ENCODE measurements at places on chromosomes 7 and 10.

DNA sequence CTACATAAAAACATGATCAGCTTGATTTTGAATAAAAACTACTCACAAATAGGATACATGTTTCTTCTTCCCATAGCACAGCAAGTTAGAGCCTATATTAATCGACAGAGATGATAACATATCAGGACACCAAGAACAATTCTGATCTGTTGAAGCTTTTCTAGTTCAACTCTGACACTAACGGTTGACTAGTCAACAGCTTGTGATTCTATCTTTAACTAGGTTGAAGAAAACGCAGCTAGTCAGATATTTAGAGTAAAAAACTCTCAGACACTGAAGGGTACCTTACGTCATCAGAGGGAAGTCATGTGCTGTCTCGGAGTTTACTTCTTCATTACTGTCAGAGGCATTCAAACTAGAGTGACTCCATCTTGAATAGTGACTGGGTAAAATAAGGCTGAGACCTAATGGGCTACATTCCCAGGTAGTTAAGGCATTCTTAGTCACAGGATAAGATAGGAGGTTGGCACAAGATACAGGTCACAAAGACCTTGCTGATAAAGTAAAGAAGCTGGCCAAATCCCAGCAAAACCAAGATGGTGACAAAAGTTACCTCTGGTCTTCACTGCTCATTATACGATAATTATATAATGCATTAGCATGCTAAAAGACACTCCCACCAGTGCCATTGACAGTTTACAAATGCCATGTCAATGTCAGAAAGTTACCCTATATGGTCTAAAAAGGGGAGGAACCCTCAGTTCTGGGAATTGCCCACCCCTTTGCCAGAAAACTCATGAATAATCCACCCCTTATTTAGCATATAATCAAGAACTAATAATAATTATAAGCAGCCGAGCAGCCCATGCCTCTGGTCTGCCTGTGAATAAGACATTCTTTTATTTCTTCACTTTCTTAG, 21.3 kb downstream of the CCDC71L start:
- DNase-seq = no peak

- DNase-seq = no peak
These were observed 3.5 kb downstream of the DGKB start for GRCh38 chr7:14899030-14899429.

DNA sequence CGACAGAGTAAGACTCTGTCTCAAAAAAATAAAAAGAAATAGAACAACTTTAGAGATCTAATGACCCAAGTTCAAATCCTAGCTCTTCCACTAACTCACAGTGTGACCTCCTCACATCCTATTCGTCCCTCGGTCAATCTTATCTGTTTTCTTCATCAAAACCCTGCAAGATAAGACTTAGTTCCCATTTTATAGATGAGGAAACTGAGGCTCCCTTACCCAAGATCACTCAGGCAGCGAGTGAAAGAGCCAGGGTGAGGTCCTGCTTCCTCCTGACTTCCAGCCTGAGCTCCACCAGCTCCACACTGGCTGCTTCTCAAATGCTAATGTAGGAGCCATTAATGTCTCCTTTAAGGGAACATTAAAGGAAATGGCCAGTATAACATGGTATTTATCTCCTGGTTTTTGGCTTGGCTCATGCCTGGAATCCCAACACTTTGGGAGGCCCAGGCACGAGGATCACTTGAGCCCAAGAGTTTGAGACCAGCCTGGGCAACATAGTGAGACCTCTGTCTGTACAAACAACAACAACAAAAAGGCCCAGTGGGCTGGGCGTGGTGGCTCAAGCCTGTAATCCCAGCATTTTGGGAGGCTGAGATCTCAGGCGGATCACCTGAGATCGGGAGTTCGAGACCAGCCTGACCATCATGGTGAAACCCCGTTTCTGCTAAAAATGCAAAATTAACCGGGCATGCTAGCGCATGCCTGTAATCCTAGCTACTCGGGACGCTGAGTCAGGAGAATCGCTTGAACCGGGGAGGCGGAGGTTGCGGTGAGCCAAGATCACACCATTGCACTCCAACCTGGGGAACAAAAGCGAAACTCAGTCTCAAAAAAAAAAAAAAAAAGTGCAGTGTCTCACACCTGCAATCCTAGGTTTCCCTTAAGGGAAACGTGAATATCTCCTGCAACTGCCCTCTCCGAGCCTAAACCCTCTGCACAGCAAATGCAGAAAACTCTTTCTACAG, 3.4 kb upstream of the RHBDD2 start:
- DNase-seq = no peak

DNA sequence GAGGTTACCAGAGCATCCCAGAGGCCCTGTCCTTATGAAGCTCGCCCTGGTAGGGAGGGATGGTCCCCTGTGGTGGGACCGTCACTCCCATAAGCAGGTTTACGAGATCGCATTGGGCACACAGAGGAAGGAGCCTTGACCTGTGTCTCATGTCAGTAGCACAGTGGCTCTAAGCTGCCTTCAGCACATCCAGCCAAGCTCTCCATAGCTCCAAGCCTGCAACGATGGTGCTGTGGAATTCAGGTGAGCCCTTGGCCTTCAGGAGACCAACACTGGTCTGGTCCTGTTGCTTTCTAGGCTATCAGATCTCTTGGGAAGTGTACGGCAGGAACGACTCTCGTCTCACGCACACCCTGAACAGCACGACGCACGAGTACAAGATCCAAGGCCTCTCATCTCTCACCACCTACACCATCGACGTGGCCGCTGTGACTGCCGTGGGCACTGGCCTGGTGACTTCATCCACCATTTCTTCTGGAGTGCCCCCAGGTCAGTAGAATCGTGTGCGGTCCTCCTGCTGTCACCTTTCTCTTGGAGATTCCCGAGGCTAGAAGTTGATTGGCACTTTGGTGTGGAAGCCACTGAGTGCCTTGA, 605.3 kb upstream of the FOXK1 start:
- DNase-seq = no peak

DNA sequence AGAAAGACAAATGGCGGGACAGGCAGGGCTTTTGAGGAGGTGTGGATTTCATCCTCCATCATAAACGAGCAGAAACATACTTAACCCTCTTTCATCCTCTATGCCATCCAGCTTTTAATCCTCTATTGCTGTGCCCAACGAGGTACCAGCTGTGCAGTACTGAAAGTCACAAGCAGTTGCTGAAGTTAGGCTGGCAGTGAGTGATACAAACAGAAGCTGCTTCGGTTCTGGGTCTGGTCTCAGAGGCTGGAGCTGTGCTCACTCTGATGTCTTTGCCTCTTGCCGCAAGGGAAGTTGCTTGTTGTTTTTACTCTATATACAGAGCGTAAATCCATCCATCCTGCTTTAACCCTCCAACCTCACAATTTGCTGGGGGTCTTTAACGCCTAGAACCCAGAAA, 235.2 kb downstream of the CELF2 start:
- no peak for DNase-seq

- DNase-seq = no peak
These were observed 948.8 kb upstream of the POT1 start for GRCh38 chr7:125878235-125878956.

DNA sequence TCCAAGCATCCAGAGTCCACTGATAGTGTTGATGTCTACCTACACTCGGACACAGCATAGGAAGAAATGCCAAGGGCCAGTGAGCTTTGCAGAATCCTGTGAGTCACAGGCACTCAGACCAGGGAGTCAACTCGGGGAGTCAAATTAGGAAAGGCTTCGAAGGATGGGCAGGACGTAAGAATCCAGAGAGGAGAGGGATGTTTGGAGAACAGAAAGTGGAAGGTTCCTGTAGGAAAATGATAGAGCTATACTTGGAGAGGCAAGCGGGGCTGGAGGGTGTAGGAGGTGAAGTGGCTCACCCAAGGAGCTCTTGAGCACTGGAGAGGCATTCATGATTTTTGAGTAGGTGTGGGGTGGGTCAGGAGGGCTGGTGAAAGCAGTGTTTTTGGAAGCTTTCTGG, 3.0 kb downstream of the ZYX start:
- no peak for DNase-seq
